ENCODE measurements at places on chromosomes 11 and 22.

DNA sequence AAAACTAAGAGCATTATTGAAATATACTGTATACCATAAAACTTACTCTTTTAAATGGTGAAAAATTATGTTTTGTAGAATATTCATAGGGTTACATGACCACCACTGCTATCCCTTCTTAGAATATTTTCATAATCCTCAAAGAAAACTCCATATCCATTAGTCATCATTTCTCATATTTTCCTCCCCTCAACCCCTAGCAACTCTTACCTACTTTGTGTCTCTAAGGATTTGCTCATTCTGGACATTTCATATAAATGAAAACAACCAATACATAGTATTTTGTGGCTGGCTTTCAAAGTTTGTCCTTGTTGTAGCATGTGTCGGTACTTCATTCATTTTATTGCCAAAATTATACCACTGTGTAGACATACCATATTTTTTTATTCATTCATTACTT is 863.8 kb downstream of the KCNA4 start:
- no peak for DNase-seq

GRCh38 chr22:45877036-45877380 is 100.0 kb downstream of the WNT7B start:
- no peak for DNase-seq

DNA sequence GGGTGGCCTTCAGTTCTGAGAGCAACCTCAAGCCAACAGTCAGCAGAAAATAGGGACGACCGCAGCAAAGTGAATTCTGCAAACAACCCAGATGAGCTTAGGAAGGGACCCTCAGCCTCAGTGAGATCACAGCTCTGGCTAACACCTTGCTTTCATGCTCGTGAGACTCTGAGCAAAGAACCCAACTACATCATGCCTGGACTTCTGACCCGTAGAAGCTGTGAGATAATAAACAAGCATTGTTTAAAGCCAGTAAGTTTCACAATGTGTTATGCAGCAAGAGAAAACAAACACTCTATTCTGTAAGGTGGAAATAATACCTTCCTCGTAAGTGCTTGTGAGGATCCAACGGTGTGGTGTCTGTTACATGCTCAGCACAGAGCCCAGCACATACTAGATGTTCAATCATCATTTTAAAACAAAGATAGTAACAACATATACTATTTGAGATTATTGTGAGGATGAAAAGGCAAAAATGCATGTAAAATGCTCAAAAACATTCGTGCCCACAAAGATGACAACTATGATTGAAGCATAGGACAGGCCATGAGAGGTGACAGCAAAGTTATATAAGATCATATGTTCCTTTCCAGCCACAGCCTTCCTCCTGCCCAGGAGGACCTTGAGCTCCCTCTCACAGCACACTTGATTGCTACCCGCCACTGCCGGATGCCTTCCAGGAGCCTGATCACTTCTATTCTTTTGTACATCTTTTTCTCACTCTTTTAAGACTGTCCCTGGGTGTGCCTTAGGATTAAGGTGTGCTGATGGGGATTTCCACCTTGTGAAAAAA is 433.3 kb downstream of the BUD13 start:
- no peak for DNase-seq

DNA sequence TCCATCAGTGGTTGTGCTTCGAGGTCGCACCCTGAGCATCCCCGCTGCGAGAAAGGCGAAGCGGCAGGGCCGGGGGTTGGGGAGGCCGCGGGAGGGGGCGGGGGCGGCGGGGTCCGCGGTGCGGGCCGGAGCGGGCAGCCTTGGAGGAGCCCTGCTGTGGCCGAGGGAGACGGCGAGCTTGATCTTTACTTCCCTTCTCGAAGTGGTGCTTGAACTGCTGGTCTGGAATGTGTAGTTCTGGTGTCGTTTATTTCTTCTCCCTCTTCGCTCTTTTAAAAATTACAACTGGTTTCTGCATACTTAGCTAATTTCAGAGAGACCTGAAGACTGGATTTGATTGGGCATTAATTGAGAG is 1.1 kb downstream of the APLP2 start:
- DNase-seq = no peak

GRCh38 chr22:35375031-35375430 is 5.9 kb upstream of the HMOX1 start:
- DNase-seq = no peak

DNA sequence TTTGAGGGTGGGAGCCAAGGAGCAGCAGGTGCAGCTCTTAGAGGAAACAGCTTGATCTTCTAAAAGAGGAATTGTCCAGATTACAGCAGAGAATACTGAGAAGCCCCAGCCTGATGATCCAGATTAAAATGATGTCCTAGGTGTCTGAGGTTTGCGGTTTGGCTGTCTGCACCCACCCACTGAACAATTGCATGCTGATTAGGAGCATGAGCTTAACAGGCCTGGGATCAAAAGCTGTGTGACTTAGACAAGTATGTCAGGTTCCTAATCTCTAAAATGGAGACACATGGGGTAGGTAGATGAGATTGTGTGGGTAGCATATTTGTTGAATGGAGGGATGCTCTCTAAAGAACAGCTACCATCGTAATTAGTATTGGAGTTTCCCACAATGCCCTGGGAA is 166.8 kb upstream of the SEZ6L start:
- DNase-seq = no peak
